ENCODE measurements at places on chromosomes 12 and 14.

GRCh38 chr12:132253698-132254480, 75.5 kb downstream of the GALNT9 start:
- DNase-seq = peak; percentile 12

DNA sequence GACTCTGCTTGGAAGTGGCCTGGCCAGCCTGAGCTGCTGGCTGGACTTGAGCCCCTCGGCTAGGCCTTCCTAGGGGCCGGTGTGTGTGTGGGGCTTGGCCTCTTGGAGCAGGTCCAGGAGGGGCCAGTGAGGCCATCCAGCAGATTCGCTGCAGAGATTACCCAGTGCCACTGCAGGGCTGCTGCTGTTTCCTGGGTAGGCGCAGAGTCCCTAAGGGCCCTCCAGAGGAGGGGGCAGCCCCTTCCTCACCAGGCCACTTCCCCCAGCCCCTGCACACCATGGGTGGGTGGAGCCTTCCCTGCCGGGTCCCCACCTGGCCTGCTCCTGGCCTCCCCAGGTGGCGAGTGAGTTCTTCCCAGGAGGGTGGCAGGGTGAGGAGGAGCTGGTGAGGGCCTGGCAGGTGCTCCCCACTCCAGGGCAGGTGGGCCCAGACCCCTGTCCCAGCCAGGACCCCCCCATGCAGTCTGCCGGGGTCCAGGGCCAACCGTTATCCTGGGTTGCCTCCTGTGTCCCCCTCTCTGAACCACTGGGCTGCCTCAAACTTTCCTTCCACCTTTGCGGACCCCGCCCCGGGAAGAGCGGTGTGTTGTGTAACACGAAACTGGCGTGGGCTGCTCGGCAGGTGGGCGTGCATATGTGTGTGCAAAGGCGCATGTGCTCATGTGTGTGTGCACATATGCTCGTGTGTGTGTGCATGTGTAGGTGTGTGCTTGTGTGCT, 25.1 kb downstream of the ASPG start:
- DNase-seq = no peak

- DNase-seq = no peak
These were observed 67.6 kb downstream of the PIWIL1 start for GRCh38 chr12:130405332-130405731.

GRCh38 chr12:118299791-118300460, 72.8 kb downstream of the TAOK3 start:
- DNase-seq = no peak

- no peak for DNase-seq
These were observed 5.9 kb upstream of the SIVA1 start for GRCh38 chr14:104746934-104747481.

DNA sequence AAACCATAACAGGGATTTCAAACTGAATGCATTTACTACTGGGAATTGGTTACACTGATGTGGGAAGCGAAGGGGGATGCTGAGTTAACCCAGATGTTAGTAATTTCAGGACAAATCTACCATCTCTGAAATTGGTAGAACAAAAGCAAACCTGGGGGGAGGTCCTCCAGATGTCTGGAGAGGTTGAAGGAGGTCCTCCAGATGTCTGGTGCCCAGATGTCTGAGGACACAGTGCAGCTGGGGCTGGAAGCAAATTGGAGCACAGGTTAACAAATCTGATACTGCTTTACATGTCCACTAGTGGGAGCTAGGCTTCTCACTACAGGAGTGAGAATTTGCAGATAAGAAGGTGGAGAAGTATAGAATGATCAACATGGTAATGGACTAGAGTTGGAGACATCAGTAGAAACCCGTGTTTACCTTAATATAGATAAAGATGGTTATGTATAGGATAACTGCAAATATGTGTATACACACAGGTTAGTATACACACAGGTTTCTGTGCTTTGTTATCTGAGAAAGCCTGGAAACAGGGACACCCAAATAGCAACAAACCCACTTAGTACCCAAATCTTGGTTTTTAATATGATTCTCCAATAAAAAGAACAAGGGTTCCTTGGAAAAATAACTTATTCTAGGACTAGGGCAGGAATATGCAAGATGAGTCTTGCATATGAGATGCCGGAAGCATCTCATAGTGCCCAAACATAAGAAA, 162.5 kb downstream of the C12orf50 start:
- DNase-seq = peak; percentile 15

- no peak for DNase-seq
These were observed 35.5 kb downstream of the KRT80 start for GRCh38 chr12:52156311-52156710.

GRCh38 chr12:115932066-115932465, 345.4 kb downstream of the MED13L start:
- DNase-seq = no peak

- no peak for DNase-seq
These were observed 61.9 kb upstream of the IFNG-AS1 start for GRCh38 chr12:67927324-67927723.

DNA sequence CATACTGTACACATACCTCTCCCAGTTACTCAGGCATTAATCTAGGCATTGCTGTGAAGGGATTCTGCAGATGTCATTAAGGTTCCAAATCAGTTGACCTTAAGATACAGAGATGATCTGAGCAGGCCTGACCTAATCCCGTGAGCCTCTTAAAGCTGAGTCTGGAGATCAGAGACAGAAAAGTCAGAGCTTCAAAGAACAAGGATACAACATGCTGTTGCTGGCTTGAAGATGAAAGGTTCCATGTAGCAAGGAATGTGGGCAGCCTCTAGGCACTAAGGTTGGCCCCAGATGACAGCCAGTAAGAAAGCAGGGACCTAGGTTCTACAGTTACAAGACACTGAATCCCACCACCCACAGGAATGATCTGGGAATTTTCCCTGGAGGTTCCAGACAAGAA, 81.1 kb downstream of the MAP1LC3B2 start:
- no peak for DNase-seq

GRCh38 chr12:51863933-51864832, 15.7 kb upstream of the FIGNL2 start:
- peak; percentile 85 for DNase-seq

DNA sequence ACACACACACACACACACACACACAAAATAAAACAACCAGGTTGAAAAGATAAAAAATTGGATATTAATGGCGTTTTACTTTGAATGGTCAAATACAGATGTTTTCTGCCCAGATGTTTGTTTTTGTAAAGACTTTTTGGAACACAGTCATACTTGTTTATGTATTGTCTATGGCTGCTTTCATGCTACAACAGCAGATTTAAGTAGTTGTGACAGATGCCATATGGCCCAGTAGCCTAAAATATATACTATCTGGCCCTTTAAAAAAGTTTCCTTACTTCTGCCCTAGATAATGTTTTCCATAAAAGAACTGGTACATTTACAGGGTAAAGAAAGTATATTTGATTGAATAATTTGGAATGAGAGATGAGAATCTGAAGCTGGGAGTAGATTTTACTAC, 1362.8 kb upstream of the SEL1L start:
- DNase-seq = no peak

Measured in NCI-H524 (cell line).